NCI-H2029 (cell line): ENCODE measurements at places on chromosomes 1 and 21.

GRCh38 chr1:171785766-171786165 is 4.3 kb downstream of the METTL13 start:
- no peak for DNase-seq

GRCh38 chr1:81834268-81834667 is 33.5 kb downstream of the ADGRL2 start:
- DNase-seq: no peak

DNA sequence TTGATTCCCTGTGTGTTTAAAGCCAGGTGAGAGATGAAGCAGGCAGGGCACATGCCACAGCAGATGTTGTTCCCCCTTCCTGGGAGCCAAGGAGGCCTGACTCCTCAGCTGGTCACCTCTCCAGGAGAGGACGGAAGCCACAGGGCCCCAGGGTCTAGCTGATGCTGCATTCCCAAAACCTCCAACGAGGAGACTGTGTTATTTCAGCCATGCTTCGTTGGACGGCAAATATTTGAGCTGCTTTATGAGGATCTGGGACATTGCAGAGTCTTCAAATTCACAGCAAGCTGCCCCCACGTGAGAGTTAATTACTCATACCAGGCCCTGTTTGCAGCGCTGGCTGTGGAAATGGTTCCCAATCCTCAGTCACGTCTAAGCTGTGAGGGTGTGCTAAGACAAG is 85.3 kb downstream of the CDC7 start:
- no peak for DNase-seq

GRCh38 chr1:44819608-44820327 is 11.4 kb downstream of the BTBD19 start:
- DNase-seq: peak; percentile 75

GRCh38 chr1:40302475-40302874 is 14.6 kb downstream of the COL9A2 start:
- no peak for DNase-seq

DNA sequence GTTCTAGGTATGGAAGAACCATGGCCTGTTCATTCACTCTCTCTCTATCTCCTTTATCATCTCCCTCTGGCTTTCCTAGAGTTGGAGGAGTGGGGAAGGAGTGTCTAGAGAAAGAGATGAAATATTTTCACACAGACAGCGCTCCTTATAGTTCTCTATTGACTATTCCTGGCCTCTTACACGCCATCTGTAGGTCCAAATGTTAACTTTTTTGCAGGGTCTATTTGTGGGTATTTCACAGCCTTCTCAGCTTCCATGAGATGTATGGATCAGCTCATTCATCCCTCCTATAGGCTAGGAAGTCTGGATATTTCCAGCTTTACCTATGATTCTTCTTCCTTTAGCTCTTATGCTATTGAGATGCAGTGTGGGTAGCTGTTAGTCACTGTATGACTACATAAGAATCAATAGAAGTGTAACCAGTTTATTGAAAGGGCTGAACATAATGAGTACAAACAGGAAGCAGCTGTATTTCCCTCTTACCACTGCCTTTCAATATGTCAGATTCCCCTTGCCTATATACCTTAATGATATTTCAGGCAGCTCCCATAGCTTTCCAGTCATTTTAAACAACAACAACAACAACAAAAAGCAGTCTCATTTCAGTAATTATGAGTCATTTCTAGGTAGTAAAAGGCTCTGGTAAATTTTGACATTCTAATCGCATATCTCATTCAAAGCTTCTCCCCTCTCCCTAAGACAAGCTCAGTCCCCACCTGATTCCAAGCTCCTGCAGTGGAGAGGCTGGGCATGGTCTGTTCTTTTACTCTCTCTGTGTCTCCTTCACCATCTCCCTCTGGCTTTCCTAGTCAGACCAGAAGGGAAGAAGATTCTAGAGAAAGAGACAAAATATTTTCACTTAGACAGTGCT is 149.5 kb downstream of the TTLL7 start:
- peak; percentile 17 for DNase-seq

DNA sequence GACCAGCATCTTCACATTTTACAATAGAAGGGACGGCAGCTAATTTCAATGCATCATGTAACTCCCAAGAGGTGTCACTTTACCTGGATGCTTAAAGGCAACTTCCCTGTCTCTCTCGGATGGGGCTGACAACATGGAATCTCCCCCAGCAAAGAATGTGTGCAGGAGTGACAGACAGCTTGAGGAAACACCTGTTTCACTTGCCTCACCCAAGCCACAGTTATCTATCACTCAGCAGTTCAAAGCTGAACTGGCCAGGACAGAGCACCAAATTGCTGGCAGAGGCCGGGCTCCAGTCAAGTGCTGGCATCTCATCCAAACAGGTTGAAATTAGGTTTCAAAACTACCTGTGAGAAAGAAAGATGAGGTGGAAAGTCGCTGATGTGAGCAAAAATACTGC is 538.0 kb upstream of the PLXNA2 start:
- no peak for DNase-seq

DNA sequence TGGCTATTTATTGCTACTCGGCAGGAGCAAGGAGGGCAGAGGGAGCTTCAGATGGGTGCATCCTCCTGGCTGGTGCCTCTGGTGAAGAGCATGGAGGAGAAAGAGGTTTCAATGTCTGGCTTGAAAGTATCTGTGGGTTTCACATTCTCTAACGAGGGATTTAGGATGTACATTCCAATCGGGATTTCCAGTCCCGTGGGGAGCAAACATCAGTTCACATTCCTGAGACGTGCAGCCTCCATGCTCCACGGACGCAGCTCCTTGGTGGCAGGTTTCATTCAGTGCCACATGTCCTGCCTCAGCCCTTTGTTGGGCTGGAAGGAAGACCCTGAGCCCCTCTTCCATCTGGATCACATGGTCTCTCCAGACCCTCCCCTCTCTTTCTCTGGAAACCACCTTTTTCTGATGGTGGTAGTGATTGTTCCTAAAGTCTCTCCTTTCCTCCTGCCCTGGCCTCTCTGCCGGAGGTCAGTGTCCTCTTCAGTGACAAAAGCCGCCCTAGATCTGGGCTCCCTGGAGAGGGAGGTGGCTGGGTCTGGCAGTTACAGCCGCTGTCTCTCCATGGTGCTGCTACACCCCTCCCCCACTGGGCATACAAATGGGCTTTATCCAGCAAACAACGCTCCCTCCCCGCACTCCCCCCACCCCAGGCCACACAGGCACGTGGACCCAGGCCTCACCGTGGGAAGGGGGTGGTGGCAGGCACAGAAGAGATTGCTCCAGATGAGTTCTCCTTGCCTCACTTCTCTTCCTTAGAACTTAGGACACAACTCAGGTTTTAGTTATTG is 826 bp upstream of the CA14 start:
- no peak for DNase-seq

- no peak for DNase-seq
Measured at GRCh38 chr1:31912839-31913239, 25.3 kb downstream of the PTP4A2 start.

DNA sequence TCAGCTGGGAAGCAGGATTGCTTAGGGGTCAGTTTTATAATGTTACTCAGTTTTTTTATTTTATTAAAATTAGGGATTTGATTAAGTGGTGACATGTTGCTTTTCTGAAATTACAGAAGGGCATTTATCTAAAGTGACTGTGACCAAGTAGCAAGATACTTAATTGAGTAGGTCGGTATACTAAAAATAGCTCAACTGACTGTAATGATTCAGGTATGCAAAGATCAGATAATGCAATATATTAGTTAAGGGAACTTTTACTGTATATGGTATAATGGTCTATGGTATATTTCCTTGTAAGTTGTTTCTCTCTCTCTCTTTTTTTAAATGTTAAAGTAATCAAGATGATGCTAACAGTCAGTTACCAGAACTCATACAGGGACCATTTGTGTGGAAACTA is 26.2 kb downstream of the RLF start:
- DNase-seq: no peak

DNA sequence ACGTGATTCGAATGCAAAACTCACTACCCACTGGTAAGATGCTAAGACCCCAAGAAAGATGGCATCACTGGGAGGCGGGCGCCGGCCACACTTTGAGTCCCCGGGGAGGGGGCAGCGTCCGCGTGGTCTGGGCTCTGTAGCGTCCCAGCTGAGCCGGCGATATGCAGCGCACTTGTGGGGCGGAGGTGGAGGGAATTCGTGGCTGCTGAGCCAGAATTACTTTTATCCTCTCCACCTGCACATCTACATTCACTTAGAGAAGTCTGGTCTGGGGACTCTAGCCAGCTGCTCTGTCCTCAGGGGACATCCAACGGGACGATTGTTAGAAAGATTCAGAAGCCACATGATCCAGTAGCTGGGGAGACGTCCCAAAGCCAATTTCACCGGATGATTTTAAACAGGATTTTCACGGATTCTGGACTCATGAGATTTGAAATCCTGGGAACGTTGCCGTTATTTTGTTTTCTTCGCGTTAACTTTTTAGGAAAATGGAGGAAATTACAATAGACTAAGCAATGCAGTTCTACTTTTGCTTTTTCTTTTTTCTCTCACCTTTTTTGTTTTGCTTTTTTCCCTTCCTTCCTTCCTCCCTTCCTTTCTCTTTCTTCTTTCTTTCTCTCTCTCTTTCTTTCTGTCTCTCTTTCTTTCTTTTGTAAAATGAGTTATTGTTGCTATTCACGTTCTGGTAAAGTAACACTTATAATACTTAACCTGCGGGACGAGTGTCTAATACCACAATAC is 1.3 kb downstream of the JAM2 start:
- no peak for DNase-seq

GRCh38 chr1:8448911-8449661 is 131.2 kb downstream of the SLC45A1 start:
- no peak for DNase-seq

GRCh38 chr1:924656-925560 is 1.2 kb downstream of the SAMD11 start:
- no peak for DNase-seq

- no peak for DNase-seq
Measured at GRCh38 chr21:42155045-42155855, 63.7 kb upstream of the ABCG1 start.

DNA sequence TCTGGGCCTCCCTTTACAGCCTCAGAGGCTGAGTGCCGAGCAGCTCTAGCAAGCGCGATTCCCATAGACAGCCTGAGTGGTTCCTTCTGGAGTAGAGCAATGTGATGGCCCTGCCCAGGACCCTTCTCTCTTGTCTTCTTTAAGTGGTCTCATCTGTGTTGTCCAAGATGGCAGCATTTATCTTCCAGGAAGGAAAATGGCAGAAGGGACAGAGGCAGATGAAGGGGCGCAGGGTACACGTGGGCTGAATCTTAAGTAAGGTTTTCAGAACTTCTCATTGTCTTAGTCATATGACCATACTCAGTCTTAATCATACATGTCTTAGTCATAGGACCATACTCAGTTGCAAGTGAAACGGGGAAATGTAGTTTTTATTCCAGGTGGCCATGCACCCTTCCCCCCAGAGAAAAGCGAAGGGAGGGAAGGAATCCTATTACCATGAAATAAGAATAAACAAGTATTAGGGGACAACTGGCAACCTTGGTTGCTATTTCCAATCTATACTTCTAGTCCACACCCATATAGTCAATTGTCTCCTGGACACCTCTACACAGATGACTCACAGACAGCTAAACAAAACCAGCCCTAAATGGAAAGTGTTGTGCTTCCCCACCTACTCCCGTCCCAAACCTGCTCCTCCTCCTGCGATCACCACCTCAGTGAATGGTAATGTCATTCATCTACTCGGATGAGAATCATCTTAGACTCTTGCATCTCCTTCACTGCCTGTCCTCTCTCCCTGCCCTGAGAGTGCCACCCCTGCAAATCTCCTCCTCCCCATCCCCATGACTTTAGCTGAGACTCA is 13.3 kb downstream of the OVAAL start:
- DNase-seq: no peak

GRCh38 chr1:91603409-91603808 is 102.8 kb downstream of the CDC7 start:
- DNase-seq: no peak

GRCh38 chr1:1918901-1919303 is at the start of gene TMEM52:
TSS of gene TMEM52 (minus strand) at chr1:1919279. CDS start at chr1:1919265, 14 bp downstream.
- no peak for DNase-seq

DNA sequence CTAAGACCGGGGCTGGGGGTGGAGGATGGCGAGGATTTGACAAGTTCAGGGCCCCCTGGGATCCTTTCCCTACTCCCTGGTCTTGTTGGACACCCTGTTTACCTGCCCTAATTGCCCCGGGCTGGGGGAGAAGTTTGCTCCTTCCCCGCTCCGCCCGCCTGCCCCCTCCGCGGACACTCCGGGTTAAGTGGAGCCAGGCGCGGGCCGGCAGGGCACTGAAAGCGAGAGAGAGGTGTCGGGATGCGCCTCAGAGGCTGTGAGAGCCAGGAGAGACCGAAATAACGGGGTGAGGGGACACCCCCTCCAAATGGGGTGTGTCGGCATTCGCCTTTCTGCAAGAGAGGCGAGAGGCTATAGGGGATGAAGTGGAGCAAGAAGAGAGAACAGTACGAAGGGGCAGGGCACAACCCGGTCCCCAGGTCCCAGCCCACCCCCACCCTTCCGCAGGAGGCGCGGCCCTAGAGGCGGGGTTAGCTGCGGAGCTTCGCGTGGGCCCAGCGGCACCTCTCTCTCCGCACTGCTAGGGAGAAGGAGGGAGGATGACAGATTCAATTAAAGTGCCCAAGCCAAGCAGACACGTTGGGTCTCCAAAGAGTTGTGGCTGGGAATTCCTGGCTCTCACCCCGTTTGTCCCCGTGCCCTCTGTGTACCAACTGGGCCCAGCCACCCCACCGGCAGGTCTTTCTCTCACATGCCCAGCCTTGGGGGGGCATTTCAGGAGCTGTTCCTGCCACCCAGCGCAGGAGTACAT is 3.8 kb downstream of the EFNA3 start:
- no peak for DNase-seq

GRCh38 chr1:201096041-201096461 is 16.2 kb downstream of the CACNA1S start:
- peak; percentile 4 for DNase-seq

DNA sequence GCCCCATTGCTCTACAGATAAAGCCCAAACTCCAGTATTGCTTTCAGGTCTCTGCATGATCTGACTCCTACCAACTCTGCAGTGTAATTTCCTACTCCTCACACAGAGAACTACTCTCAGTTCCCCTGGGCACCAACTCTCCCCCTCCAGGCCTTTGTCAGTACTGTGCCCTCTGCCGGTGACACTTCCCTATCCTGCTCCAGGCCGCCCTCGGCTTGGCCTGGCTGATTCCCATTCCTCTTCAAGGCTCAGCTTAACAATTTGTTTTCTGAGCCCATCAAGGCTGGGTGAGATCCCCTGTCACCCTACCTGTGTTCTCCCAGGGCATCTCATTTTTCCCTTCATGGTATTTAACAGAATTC is 2.6 kb downstream of the SLAMF8 start:
- DNase-seq: no peak

DNA sequence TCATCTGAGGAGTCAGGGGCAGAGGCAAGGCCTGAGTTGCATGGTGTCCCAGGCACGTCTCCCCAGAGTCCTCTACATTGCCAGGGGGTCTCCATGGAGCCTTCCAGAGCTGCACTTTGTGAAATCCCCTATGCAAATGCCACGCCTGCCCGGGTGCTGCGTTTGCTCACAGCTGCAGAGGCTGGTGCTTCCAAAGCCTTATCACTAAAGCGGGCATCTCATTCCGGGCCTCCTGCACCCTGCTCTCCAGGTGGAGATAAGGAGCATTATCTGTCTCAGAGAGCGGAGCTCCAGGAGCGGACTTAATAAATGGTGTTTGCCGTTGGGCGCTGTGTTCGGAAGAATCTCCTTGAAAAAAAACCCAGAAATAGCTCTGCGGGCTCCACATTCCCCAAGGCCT is 25.9 kb upstream of the ACTL8 start:
- DNase-seq: no peak
